ENCODE measurements at places on chromosomes 16 and 17.

GRCh38 chr17:77796176-77796860 is 162.2 kb upstream of the TNRC6C start:
- DNase-seq: no peak

GRCh38 chr17:8995711-8996110 is 25.6 kb upstream of the NTN1 start:
- DNase-seq: no peak

GRCh38 chr16:22844416-22844815 is 30.5 kb downstream of the HS3ST2 start:
- no peak for DNase-seq

DNA sequence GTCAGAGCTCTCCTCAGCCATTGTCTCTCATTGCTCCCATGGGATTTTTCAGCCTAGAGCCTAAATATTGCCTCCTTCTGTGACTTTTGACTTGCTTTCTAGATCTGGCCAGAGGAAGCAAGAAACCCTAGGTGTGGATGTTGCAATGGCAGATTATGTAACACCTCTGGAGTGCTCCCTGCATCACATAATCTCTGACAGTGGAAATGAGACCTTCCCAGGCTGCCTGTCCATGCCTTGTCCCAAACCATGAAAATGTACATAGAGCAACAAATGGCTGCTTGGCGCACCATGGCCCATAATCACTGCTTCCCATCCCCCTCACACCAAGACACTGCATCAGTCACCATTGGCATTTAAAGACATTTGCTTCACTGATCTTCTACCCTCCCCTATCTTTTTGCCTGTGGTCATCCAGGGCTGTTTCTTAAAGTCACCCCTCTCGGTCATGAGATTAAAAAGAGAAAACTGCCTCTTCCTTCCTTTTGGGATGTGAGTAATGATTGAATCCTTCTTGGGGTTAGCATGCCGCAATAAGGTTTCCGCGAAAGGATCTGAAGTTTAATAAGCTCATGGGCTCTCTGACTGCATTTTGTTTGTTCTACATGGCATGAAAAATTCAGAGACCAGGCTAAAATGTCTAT is 34.2 kb upstream of the CCL2 start:
- no peak for DNase-seq

DNA sequence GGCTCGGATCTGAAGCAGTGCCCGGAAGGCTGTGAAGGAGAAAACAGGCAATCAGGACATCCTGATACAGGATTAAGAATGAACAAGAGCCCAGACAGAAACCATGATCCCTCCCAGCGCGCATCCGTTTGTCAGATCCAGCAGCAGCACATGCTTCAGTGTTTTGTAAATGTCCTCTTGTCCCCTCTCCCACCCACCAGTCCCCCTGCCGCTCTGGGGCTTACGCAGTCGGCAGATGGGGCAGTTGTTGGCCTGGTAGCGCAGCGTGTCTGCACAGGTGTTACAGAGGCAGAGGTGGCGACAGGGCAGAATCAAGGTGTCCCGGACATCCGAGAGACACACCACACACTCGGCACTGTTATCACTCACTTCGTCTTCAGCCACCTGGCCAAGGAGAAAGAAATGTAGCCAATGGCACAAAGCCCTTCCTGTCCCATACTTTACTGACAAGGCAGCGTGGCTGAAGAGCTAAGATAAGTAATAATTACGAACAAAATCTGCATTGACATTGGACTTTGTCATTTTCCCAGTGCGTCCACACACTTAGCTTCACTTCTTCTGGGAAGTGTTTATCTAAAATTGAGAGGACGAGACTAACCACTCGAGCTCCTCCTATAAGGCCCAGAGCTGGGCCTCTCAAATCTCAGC is 20.7 kb upstream of the FOXJ1 start:
- no peak for DNase-seq

All from right kidney (tissue), 9 donors.